ENCODE measurements at places on chromosomes 4 and X.
A peak's percentile ranks its signal among the peaks of the same experiment; 100 is the strongest.

DNA sequence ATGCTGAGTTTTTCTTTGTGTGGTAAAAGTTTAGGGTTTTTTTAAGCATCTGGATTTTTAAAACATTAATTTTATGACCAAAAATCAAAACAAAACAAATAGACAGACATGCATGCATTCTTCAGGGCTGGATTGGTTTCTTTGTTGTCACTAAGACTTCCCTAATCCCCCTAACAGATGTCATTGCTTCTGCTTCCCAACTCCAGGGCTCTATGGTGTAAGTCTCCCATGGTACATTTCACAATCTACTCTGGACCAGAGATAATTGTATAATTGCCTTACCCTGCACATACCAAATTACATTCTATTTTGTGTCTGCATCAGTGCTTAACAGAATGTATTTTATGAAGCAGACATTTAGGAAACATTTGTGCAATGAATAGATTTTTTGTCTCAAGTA lies 529.1 kb upstream of the SMIM31 start:
- no peak for DNase-seq

GRCh38 chr4:169925678-169926077 lies 100.5 kb downstream of the MFAP3L start:
- no peak for DNase-seq

DNA sequence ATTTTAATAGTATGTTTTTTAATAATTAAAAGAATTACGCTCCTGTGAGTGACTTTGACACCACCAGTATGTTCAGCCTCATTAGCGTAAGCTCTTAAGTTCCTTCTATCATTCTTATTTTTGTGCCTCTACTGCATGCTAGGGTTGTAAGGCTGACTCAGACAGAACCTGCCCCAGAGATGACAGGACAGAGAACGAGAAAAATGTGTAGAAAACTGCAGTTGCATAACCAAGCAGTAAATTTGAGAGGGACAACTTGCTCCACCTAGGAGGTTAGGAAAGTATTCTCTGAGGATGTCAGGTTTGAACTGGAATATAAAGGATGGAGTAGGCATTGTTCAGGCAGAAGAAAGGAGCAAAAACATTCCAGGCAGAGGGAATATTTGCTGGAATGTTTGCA lies 98.7 kb downstream of the NFKB1 start:
- no peak for DNase-seq

GRCh38 chr4:6854098-6854744 lies 55.4 kb upstream of the TBC1D14 start:
- DNase-seq = peak; percentile 27

GRCh38 chr4:122821092-122821491 lies 5.5 kb upstream of the FGF2 start:
- no peak for DNase-seq

DNA sequence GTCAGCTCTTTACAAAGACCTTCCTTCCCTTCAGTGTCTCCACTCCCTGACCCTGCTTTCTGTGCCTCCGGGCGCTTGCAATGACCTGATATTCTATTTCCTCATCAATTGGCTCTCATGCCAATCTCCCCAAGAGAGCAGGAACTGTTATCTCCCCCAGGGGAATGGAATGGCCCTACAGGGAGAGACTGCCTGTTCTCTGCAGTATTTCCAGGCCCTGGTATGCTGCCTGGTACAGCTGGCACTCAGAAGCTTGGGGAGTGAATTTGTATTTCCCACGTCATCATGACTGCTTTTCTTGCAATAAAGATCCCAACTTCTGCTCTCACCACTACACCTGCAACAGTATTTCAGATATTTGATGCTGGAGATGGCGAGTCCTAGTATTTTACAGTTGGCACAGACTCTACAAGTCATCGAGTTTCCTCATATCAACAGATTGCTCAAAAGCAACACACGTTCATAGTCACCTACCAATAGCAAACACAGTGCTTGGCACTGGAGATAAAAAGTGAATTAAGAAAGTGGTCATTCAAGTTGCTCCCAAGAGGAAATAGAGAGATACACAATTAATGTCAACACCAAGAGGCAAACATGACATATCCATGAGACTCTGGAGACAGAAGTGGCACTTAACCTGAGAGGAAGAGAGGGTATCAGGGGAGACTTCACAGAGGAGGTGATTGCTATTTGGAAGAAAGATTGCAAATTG lies 90.5 kb upstream of the EGFL6 start:
- DNase-seq = no peak

GRCh38 chr4:39054497-39054896 lies 7.5 kb upstream of the KLHL5 start:
- DNase-seq = no peak

- DNase-seq = no peak
Measured at GRCh38 chrX:150203248-150203645, 159.9 kb upstream of the MAMLD1 start.

DNA sequence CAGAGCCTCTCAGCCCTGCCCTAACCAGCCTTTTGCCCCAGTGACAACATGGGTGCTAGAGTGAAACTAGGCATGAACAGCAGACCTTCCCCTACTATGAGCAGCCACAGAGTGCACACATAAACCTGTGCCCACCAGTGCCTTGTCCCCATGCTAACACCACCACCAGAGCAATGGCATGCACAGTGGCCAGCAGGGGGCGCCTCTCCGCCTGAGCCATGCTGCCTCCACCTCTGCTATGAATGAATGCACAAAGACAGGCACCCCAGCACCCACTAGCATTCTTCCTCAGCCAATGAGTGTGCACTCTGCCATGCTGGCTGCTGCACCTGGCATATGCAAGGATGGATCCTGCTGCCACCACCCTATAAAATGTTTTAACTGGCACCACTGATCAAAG lies 286.9 kb upstream of the FGF16 start:
- DNase-seq = no peak

DNA sequence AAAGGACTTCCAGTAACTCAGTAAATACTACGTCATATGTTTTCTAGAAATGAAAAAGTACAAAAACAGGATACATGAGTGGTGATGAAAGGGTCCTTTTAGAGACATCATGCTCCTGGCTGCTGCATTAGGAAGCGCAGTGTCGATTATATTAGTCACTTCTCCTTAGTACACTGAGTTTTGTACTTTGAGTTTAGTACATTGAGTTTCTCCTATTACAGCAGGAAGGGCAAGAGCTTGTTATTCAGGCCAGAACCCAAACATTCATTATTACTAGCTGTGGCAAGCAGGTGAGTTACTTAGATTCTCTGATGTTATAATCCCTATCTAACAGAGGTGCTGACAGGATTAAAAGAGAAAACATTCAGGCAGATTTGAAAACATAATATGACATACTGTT lies 21.3 kb downstream of the RPGR start:
- DNase-seq = no peak

- no peak for DNase-seq
Measured at GRCh38 chrX:39497702-39498265, 600.0 kb downstream of the BCOR start.

DNA sequence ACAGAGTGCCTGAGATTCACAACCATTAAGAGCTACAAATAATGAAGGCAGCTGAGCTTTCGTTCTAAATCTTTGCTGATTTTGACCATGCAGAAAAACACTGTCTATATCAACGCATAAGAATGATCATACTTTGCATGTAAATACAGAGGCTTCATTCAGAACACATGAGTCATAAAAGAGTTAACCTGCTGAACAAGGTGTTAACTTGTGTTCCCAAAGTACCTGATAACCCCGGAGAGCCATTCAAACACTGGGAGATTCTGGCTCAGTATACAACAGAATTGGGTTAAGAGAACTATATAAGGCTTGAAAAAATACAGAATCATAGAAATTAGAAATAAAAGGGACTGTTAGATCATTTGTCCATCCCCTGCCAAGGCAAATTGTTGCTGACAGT lies 964.3 kb upstream of the TENM3 start:
- no peak for DNase-seq

DNA sequence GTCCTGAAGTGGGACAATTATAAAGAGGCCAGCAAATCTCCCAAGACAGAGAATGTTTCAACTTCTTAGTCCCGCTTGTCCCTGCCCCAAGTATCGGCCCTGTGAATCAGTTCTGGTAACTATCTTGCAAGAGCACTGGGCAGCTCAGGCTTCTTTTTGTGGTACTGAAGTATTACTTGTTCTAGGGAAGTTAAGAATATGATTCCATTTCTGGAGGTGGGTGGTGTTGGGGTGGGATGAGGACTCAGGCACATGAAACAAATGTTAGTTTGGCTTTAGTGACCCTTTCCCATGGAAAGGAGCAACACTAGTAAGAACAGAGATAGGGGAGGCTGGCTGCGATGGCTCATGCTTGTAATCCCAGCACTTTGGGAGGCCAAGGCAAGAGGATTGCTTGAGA lies 28.9 kb downstream of the HOPX start:
- no peak for DNase-seq

- DNase-seq = no peak
Measured at GRCh38 chrX:77749695-77750094, 36.3 kb downstream of the ATRX start.

- DNase-seq = no peak
Measured at GRCh38 chr4:38120772-38121171, 160.6 kb downstream of the PTTG2 start.

- DNase-seq = peak; percentile 10
Measured at GRCh38 chrX:13721819-13722519, 12.5 kb downstream of the TRAPPC2 start.

DNA sequence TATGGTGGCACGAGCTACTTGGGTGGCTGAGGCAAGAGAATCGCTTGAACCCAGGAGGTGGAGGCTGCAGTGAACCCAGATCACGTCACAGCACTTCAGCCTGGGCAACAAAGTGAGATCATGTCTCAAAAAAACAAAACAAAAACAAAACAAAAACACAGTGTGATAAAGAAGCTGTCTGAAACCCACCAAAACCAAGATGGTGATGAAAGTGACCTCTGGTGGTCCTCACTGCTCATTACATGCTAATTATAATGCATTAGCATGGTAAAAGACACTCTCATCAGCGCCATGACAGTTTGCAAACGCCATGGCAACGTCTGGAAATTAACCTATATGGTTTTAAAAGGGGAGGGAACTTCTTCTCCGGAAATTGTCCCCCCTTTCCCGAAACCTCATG lies 29.4 kb upstream of the OPHN1 start:
- no peak for DNase-seq

GRCh38 chr4:53917729-53918128 lies 146.7 kb downstream of the CHIC2 start:
- no peak for DNase-seq

DNA sequence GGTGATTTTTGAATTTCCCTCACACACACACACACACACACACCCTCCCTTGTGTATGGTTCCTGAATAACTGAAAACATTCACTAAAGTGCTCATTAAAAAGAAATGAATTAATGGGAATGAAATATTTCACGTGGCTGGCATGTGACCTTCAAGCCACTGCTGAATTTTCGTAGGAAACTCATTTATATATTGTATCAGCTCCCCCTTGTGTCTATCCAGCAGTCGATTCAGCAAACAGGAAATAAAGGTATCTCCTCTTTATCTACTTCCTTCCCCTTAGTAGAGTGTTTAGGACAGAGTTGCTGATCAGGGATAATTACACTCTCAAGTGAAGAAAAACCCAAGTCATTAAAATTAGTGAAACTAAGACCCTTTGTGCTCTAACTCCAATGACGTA lies 912.6 kb upstream of the LCORL start:
- DNase-seq = no peak

DNA sequence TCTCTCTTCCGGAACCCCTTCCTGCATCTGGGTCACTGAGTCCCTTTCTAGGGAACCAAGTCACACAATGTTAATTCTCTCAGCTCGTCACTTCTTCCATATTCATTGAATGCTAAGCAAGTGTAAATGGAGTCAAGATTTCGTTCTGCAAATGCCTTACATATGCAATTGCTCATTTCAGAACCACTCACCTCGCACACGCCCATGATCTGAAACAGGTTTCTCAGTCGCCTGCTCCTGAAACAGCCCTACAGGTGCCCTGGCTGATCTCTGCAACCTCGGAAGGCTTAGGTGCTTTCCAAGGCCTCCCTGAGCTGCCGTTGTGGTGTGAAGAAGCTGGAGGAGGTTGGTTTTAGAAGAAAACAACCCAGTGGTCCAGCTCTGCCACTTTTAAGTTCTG lies 100.8 kb upstream of the MSX1 start:
- no peak for DNase-seq

DNA sequence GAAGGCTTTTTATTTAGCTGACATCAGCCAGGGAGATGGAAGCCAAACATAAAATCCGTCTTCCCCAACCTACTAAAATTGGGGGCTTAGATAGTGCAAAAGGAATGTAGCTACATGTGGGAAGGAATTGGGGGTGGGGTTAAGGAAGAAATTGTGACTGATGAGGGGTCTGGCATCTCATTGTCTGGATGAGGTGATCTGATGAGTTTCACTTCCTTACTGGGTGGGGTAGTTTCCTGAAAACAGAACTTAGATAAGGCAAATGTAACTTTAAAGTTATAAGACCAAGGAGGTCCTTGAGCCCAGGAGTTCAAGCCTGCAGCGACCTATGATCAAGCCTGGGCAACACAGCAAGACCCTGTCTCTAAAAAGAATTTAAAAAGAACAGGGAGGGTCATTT lies 105.5 kb upstream of the NEIL3 start:
- no peak for DNase-seq

GRCh38 chr4:125316401-125316790 lies 1.6 kb downstream of the FAT4 start:
- DNase-seq = no peak

DNA sequence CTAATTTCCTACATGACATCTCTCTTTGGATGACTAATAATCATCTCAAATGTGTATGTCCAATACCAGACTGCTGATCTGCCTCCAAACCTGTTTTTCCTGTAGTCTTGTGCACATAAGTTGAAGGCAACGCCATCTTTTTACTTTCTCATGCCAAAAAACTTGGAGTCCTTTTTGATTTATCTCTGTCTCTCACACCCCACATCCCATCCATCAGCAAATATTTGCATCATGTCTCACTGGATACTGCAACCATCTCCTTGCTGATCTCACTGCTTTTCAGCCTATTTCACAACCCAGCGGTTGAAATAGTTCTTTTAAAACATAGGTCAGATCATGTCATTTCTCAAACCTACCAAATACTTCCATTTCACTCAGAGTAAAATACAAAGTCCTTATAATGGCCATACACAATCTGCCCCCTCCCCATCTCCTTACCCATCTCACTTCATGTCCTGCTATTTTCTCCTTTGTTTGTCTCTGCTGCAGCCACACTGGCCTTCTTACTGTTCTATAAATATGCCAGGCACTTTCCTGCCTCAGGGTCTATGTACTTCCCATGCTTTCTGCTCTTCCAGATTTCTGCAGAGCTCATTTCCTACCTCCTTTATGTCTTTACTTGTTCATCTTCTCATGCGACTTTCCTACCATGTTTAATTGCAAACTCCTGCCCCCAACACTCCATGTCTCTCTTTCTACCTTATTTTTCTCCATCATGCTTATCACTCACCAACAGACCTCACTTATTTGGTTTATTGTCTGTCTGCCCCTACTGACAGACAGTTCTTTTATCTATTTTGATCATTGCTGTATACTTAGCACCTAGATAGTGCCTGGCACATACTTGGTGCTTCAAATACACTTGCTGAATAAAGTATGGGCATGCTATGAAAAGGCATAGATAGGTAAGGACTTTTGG lies 98.8 kb downstream of the ANXA3 start:
- no peak for DNase-seq

DNA sequence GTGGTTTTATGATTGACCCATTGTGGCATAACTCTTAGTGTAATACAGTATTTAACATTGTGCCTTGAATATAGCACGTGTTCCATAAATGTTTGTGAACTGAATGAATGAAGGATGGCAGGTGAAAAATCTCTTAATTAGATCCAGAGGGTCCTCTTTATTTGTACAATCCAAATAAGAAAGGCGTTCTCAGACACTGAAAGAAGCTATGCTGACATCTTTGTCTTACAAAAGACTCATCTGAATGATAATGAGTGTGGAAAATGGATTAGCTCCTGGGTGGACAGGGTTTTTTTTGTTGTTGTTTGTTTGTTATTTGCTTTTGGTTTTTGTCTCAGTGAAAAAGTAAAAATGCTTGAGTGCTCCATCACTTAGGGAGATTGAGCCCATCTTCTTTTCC lies 62.7 kb downstream of the NEUROG2 start:
- DNase-seq = no peak
